ENCODE measurements at places on chromosomes 11 and 22.

- no peak for DNase-seq
Observed at GRCh38 chr11:109096266-109096665, 325.7 kb upstream of the C11orf87 start.

DNA sequence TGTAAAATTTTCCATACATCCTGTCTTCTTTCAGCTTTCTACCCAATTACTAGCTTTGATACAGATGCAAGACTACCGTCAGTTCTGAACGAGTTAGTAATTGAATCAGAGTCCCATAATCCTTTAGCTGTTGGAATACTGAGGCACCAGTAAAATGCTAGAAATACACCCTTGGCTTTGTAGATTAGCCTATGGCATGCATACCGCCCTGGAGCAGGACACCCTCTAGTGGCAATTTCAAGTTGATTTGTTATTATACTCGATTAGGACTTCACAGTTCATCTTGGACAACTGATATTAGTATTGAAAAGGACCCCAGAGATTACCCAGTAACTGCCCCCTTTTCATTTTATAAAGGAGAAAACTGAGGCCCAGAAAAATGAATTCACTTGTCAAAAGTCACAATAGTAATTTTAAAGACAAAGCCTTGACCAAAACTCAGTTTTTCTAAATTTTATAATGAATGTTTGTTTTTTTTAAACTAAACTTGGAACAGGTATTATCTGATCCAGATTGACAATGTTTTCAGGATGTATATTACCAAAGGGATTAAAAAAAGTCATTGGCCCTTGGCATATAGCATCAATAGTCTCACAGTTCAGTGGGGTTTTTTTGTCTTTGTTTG is 72.6 kb downstream of the HIPK3 start:
- peak; percentile 42 for DNase-seq

GRCh38 chr11:21710809-21711208 is 482.1 kb upstream of the ANO5 start:
- peak; percentile 21 for DNase-seq

DNA sequence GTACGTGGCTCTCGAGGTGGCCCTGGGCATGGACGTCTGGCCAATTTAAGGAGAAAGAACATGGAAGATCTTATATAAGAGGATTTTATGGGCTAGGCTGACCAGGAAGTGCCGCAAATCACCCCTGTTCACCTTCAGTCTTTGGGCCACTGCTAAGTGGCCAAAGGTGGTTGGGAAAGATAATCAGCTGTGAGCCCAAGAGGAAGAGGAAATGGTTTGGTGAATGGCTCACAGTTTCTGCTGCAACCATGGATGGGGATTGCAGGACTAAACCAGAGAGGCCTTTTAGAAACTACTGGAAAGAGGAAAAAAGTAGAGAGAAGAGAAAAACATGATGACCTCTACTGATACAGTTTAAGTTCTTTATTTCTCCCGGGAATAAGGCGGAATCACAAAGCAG is 96.0 kb upstream of the ARHGAP20 start:
- no peak for DNase-seq

GRCh38 chr11:69744435-69744834 is 30.7 kb downstream of the FGF4 start:
- DNase-seq = peak; percentile 57

DNA sequence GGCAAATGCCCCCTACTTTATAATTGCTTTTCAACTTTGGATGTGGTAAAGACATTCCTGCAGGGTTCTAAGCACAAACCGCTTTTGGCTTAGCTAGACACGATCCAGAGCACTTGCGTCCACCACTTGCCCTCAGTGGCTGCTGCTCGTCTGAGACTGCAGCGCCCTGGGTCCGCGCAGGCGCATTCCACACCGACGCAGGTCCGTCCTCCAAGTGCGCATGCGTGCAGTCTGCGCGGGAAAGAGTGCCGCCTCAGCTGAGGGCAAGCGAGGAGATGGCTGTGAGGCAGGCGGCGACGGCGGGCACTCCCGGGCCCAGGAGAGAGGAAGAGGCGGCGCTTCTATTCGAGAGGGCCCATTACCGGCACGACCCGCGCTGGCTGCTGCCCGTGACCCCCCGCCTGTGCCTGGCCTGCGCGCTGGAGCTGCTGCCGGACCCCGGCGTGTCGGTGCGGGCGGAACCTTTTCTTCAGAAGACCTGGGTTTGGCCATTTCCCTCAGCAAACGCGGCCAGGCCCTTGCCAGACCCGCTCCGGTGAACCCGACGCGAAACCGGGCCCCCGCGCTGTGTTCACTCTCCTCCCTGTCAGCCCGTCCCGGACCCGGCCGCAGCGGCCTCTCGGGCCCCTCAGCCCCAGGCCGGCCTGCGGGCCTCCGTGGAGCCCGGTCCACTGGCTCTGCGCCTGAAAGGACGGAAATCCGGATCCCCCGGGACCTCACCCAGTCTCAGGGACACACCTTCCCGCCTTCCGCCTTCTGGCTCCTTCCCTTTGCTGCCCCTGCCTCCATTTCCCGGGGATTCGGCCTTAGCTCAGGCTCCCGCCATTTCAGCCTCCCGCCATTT is at the start of gene MEI1:
Gene MEI1, plus strand, starts transcription at position 240 of the 844 bp plus-strand sequence. Its CDS starts 36 bp downstream, at position 276.
- DNase-seq = peak; percentile 71

DNA sequence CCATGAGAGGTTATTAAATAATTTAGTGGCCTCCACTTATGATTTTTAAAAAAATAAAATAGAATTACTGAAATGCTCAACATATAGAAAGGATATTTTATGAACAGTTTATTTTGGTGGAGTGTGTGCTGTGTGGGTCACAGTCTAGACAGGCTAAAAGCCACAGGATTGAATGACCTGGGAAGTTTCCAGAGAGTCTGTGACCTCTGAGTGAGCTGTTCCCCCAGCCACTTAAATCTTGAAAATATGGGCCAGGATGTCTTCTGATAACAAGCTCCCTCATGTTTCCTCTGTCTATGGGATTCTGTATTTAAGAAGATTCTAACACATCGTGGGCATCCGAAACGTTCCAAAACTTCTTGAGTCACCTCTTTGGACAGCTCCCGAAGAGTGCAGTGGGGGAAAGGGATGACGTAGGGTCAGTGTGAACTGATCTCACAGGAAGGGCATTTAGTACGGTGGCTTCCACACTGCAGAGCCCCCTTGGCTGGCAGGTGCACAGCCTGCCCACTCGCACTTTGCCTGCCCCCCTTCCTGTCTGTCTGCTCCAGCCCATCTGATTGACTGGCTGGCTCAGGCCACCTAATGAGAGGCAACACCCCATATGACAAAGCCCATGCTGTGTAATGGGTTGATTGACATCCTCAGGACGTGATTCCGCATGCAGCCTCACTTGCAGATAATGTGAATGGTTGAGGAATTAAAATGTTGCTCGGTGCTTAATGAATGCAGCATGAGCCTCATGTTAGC is 97.4 kb downstream of the NTM start:
- DNase-seq = no peak

DNA sequence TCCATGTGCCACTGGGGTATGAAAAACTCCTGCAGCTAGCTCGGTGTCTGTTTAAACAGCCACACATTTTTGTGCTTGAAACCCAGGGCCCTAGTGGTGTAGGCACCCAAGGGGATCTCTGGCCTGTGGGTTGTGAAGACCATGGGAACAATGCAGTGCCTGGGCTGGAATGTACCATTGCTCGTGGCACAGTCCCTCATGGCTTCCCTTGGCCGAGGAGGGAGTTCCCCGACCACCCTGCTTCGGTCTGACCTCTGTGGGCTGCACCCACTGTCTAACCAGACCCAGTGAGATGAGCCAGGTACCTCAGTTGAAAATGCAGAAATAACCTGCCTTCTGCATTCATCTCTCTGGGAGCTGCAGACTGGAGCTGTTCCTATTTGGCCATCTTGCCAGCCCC is 214.0 kb downstream of the TRPC6 start:
- no peak for DNase-seq

GRCh38 chr22:22692707-22693530 is 48.5 kb downstream of the GGTLC2 start:
- DNase-seq = no peak

DNA sequence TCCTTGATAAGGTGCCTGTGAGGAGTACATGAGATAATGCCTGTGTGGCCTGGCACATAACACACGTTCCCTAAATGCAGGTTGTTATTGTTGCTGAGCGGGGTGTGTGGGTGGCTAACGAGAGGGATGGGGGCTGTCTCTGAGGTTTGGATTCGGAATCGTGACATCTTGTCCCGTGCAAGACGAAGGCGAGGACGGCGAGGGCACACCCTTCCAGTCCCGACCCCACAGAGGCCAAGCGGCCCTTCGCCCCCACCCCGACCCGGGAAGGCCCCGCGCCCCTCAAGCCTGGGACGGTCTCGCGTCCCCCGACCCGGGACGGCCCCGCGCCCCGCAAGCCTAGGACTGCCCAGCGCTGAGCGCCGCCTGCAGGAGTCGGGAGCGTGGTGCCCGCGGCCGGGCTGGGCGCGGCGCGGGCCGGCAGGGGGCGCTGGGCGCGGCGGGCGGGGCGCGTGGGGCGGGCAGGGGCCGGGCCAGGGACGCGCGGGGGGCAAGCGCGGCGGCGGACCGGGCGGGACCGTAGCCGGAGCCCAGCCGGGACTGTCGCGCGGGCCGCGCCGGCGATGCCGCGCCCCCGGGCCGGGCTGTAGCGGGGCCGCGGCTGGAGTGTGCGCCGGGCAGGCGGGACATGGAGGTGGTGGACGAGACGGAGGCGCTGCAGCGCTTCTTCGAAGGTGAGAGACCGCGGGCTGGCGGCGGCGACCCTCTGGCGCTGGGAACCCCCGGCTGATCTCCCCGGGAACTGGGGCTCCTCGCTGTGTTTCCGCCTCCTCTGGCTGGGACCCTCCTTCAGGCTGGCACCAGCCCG is at the start of gene MYRF:
Gene MYRF, plus strand, starts transcription at position 520 of the 808 bp plus-strand sequence. Its CDS starts 109 bp downstream, at position 629.
- DNase-seq = no peak

GRCh38 chr11:4798427-4799183 is 5.6 kb downstream of the OR52R1 start:
- no peak for DNase-seq

DNA sequence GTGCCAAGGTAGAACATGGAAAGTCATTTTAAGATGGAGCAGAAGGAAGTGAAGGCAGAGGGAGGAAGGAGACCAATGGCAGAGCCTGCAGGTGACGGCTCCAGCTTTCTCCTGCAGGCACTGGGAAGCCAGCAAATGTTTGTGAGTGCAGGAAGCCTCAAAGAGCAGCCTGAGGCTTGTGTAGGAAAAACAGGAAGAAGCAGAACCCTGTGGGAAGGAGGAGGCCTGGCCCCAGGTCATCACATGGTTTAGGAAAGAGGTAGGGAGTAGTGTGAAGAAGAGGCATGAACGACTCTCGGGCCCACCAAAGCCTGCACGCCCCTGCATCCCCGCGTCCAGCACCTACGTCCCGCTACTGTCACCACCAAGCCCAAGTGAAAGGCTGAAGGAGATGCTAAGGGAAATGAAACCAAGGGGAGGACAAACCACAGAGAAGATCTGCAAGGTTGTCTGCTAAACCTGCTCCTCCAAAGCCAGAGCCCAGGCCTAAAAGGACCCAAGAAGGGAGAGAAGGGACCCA is 151.5 kb downstream of the CHST1 start:
- DNase-seq = no peak

DNA sequence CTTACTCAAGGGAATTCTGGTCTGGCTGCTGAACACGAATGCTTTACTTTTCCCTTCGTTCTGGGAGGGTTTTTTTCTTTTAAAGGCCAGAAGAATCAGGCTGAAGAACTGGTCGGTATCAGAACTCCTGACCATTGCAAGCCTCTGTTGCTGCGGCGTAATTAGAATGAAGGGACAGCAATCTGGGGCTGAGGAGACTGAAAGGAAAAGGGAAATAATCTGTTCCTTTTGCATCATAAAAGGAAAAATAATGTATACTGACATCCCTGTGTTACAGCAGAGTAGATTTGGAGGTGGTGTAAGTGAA is 670 bp downstream of the SC5D start:
- no peak for DNase-seq

DNA sequence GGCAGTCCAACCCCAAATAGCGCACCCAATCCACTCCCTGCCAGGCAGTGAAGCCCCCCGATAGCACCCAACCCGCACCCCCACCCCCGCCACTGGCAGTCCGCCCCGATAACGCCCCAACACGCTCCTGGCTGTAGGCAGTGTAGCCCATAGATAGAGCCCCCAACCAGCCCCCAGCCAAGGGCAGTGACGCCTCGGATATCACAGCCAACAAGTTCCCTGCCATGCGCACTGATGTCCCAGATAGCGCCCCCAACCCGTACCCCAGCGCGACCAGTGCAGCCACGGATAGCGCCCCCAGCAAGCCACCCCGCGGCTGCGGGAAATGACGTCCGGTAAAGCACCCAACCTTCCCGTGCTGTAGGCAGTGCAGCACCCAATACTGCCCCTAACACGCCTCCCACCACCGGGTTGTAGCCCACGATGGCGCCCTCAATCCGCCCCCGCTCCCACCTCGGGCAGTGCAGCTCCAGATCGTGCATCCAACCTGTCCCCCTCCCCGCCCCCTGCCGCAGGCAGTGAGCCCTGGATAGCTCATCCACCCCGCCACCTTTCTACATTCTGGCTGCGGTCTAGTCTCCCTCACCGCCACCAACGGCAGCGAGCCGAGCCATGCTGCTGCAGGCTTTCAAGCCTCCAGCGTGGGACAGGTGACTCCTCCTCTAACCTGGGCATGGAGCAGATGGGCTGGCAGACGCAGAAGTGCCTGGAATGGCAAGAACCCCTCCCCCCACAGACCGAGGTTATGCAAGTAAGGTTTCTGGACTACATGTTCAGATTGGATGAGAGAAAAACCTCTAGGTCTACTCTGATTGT is 625 bp downstream of the RFPL2 start:
- no peak for DNase-seq

DNA sequence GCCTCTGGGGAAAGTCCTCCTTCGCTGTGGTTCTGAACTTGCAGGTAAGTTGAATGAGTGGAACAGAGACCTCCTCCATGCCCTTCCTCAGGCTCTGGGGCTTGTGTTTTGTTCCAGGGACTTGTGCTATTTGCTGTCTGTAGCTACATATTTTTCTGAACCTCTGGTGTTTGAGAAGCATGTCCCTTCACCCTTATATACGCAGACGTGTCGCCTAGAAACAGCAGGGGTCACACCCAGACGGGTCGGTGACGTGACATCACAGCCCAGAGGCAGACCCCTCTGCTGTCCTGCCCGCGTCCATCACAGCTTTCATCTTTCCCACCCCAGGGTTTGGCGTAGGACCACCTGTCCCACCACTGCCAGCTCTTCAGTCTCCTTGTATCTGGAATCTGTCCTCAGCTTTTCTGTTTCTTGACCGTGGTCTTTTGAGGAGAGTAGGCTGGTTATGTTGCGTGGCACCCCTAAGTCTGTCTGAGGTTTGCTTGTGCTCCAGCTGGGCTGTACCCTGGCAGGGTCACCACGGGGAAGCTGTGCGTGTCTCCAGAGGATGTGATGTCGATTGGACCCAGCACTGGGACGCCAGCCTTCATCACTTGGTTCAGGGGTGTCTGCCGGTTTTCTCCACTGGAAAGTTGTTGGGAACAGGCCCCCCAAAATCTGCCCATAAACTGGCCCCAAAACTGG is 13.4 kb upstream of the MUC5B start:
- DNase-seq = no peak

GRCh38 chr11:132972565-132972964 is 559.7 kb downstream of the OPCML start:
- DNase-seq = no peak

- DNase-seq = no peak
Observed at GRCh38 chr11:77644887-77645286, 7.3 kb upstream of the CLNS1A start.

DNA sequence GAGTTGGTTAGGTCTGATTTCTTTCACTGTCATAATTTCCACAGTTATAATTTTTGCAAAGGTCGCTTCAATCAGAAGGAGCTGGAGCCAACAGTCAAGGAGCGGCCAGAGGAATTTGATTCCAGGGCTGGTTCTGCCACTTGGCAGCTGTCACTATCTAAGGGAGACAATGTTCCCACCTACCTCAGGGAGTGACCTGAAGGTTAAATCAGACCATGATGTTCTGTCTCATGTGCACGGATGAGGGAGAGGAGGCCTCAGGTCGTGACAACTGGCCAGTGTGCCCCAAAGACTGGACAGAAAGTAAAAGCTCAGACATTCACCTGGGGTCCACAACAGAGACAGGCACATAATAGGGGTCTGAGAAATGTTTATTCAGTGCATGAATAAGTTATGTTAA is 7.6 kb downstream of the MRGPRD start:
- no peak for DNase-seq
